NB4 (cell line): ENCODE measurements at places on chromosomes 13 and 19.

GRCh38 chr13:43086181-43086580 lies 62.8 kb downstream of the DNAJC15 start:
- no peak for DNase-seq

GRCh38 chr19:45324349-45324907 lies 1.8 kb upstream of the CKM start:
- no peak for DNase-seq

DNA sequence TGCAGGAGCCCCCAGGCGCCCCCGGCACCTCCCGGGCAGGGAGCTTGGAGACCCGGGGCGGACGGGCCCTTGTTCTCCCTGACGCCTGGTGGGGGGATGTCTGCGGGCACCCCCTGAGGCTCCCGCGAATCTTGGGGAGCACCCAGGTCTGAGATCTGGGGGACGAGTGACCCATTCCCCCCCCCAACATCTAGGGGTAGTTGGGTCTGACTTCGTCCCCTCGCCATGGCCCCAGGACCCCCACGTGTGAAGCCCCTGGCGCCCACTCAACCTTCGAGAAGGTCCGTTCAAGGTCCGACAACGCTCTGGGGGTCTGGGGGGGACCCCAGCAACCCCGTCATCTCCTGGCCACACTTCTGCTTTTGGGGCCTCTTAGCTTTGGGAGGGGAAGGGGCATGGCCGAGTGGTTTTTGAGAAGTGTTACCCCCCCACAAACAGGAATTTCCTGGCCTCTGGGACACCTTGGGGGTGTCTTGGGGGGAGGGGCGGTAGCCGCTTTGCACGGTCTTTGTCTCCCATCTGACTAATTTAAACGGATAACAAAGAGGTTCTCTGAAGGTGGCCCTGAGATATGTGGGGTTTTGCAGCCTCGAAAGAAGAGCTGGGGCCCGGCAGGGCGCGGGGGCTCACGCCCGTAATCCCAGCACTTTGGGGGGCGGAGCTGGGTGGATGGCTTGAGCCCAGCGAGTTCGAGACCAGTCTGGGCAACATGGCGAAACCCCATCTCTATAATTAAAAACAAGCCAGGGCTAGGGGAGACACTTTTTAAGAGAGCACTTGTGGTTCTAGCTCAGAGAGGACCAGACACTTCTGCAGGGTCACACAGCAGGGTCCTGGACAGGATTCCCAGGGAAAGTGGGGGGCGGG lies 608 bp downstream of the CNN2 start:
- peak; percentile 67 for DNase-seq

DNA sequence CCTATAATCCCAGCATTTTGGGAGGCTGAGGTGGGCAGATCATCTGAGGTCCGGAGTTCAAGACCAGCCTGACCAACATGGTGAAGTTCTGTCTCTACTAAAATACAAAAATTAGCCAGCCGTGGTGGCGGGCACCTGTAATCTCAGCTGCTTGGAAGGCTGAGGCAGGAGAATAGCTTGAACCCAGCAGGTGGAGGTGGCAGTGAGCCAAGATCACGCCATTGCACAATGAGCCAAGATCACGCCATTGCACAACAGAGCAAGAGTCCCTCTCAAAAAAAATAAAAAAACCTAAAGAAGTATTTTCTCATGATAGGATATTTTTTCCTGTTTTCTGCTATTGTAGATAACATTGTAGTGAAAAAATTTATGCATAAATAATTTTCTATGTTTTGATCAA lies 13.3 kb downstream of the IFT88 start:
- no peak for DNase-seq

DNA sequence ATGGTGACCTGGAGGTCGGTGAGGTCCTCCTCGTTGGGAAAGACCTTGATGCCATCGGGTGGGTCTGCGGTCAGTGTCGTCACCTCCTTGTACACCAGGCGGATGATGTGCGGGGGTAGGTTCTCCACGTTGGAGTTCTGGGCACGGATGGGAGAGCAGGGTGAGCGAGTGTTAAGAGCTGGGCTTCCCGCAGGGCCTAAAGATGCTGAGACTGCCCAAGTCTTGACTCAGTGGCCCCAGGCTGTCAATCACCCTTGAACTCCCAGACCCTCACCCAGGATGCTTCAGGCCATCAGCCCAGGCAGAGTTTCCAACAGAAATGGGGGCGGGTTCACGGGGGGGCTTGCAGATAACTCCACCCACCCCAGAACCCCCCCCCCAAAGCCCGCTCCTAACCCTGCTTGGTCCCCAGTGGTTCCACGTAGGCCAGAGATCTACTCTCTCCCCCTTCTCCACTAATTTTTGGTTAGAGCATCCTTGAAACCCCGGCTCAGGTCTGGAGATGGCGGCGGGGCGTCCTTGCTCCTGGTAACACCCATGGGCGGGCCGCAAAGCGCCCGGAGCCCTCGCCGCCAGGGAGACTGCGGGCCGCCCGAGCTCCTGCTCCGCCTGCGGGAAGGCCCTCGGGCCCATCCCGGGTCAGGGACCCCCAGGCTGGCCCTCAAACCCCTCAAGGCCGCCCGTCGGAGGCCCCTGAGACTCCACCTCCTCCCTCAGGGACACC lies 600 bp downstream of the UBE2S start:
- DNase-seq: peak; percentile 45

- no peak for DNase-seq
Measured at GRCh38 chr19:15354566-15355296, 22.4 kb upstream of the BRD4 start.

GRCh38 chr19:35349614-35350521 lies 2.2 kb downstream of the FFAR1 start:
- no peak for DNase-seq

- DNase-seq: no peak
Measured at GRCh38 chr13:105471673-105472072, 1063.8 kb downstream of the EFNB2 start.

GRCh38 chr13:97261254-97262005 lies 39.3 kb downstream of the MBNL2 start:
- DNase-seq: no peak

GRCh38 chr13:99894105-99894839 lies 77.3 kb downstream of the ZIC5 start:
- no peak for DNase-seq

DNA sequence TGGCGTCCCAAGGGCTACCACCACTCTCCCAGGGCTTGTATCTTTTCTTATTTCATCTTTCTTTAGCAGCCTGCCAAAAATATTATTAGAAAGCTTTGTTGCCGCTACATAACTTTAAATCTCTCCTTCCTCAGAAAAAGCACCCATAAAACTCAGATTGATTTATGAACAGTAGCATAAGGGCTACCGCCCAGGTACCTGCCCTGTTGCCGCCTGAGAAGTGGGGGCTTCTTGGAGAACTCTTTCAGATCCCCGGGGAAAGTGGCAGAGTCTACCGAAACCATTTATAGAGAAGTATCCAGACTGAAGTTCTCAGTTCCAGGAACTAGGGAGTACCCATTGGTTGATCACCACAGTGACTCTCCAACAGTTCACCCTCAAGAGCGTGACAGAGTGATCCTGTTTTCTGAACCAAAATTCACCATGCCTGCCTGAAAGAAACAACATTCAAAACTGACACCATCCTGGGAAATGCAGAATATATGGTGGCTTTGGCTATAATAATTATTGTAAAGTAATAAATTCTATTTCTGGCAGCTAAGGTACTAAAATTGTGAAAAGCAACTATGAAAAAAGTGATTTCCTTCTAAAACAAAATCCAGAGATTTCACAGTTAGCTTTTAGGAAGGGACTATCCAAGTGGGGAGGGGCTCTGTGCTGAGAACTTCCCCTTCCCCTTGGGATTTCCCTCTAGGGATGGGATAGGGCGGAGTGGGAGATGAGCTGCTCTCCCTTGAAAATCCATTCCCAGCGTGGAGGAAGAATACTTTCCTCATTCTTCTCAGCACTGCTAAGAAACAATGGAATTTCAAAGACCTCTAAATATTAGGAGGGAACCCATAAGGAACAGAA lies 877 bp upstream of the N4BP2L1 start:
- DNase-seq: peak; percentile 78

- DNase-seq: peak; percentile 5
Measured at GRCh38 chr19:37551129-37551993, 43.2 kb downstream of the ZNF571 start.

- DNase-seq: no peak
Measured at GRCh38 chr13:25625414-25625813, 253.6 kb downstream of the ATP8A2 start.

GRCh38 chr19:58578012-58578925 lies 5.1 kb upstream of the MZF1 start:
- no peak for DNase-seq

GRCh38 chr13:107210723-107211030 lies 642.7 kb upstream of the ARGLU1 start:
- no peak for DNase-seq

GRCh38 chr19:38831142-38831605 lies 420 bp downstream of the ECH1 start:
- DNase-seq: peak; percentile 63

DNA sequence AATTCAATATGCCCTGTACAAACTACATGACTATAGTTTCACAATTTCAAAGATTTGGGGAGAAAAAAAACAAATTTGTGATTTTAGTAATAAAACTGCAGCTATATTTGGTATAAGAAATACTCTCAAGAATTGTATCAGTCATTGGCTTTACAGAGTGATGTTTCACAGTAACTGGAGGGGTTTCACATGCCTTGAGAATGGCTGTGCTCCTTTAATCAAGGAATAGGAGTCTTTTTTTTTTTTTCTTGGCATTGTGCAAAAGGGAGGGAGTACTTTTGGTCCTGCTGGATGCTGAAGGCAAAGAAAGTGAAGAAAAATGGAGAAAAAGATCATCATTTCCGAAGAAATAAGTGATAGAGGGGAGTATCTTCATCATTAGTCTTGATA lies 6.8 kb downstream of the ZNF507 start:
- no peak for DNase-seq

DNA sequence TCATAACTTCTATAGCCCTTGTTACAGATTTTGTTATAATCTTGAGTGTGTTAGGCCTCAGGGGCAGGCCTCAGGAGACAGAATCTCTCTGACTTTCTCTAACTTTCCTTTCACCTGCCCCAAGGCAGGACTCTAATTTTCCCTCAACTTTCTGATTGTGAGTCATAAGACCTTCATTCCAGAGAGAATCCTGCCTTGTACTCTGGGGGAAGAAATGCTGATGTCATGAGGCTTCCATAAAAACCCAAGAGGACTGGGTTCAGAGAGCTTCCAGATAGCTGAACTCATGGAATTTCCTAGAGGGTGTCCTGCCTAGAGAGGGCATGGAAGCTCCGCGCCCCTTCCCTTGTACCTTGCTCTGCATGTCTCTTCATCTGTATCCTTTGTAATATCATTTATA lies 5.3 kb upstream of the KBTBD6 start:
- DNase-seq: no peak

DNA sequence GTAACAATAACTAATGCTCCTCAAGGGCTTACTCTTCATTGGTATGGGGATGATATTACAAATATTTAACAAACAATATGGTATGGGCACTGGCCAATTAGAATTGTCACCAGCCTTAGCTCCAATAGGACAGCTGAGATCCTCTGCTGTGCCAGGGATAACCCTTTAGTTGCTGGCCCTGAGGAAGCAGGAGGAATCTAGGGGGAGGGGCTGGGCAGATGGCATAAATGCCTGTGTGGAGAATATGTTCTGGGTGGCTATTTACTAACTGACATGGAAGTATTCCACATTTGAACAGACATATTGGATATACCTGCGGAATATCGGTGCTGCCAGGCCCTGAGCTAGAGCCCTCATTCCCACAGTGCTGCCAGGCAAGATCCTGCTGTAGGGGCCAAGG lies 16.6 kb upstream of the LRCH1 start:
- no peak for DNase-seq

DNA sequence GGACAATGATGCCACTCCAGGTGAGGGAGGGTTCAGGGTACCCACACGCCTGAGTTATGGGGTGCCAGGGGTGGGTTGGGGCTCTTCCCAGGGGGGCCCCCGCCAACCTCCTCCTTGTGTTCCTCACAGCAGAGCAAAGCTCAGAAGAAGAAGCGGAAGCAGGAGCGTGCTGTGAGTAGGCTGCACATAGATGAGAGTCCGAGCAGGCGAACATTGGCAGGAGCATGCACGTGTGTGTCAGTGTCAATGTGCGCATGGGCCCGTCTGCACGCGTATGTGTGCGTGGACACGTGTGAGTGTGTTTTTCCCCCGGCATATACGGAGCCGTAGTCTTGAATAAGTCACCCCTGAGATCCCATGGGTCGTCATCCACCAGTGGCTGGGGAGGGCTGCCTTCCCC lies 12.4 kb upstream of the USE1 start:
- DNase-seq: no peak

DNA sequence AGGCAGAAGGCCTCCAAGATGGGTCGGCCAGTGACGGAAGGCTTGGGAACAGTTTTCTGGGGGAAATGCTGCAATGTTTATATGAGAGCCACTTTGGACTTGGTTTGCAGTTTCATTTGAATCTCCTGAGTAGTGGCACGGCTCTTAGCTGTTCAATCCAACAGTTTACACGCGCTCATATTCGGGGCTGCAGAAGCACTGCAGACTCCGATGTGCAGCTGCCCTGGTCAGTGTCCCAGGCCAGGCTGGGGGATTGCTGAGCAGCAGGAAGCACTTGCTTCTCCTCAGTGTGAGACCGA lies 31.7 kb downstream of the CEBPG start:
- no peak for DNase-seq

DNA sequence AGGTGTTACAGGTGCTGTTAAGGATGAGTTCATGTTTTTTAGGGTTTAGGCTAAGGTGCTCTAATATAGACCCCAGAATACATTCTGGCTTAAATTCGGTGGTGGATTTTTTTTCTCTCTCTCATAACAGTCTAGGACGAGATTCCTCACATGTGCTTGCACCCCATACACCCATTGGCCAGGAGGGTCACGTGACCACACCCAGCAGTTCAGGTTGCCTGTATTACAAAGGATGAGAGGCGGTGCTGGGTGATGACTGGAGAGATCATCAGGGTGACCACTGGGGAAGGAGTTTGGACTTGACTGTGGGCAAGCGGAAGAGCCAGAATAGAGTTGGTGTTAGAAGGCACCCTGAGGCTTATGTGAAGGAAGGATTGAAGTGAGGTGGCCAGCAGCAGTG lies 27.7 kb downstream of the PPP2R1A start:
- no peak for DNase-seq

DNA sequence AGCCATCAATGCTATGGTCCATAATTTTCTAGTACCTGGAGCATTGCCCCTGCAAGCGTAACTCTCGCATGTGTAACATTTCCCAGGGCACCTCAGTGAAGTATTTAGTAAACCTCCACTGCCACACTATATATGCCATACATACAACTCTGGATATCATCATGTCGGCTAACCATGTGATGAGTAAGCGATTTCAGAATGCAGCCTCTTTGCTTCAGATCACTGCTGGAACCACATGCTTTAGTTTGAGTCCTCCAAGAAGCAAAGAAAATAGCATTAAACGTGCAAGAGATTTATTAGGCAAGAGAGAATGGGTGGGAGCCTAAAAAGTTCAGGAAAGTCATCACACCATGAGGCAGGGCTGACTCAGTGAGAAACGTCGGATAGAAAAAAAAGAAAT lies 635.6 kb upstream of the SLITRK5 start:
- no peak for DNase-seq

- no peak for DNase-seq
Measured at GRCh38 chr19:39825093-39825463, 8.9 kb downstream of the DYRK1B start.

- no peak for DNase-seq
Measured at GRCh38 chr19:45863335-45863839, 440 bp upstream of the SYMPK start.

- DNase-seq: no peak
Measured at GRCh38 chr13:21079221-21079620, 17.8 kb upstream of the LATS2 start.
